ENCODE measurements at places on chromosomes 1 and 21.

DNA sequence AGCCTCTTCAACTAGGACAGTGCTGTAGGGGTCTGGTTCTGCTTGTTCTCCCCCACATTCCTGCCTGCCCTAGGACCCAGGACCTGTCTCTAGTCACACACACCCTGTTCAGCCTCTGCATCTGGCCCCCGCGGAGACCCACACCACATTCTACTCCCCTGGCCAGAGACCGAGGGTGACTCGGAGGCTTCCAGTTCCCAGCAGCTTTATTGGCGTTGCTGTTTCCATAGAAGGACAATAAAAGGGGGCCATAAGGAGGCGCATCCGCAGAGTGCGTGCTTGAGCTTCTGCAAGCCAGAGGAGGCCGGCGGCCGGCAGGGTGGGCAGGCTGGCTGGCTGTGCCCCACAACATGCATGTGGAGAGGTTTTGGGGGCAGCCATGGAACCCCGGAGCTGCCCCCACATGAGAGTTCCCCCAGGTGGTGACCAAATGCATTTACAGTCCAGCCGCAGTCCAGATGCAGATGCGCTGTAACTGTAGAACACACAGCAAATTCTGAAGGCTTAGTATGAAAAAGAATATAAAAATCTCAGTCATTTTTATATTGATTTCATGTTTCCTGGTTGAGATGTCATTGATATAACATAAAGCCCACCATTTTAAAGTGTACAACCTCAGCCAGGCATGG is 52.4 kb downstream of the PDE9A start:
- no peak for DNase-seq

GRCh38 chr1:164702216-164702615 is 143.2 kb downstream of the PBX1 start:
- DNase-seq, result no peak

DNA sequence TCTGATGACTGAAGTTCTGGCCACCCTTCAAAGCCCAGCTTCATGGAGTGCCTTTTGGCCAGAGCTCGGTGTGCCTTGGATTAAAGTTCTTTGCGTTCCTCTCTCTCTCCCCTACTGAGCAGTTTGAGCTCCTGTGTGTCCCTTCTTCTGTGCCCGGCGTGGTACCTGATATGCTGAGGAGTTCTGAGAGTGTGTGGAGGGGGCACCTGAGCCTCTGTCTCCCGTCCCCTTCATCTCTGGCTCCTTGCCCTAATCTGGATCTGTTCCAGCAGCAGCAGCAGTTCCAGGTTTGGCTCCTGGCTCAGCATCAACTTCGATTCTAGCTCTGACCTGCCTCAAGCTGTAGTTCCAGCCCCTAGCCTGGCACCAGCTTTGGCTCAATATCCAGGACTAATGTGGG is 25.1 kb upstream of the MYCL start:
- no peak for DNase-seq

DNA sequence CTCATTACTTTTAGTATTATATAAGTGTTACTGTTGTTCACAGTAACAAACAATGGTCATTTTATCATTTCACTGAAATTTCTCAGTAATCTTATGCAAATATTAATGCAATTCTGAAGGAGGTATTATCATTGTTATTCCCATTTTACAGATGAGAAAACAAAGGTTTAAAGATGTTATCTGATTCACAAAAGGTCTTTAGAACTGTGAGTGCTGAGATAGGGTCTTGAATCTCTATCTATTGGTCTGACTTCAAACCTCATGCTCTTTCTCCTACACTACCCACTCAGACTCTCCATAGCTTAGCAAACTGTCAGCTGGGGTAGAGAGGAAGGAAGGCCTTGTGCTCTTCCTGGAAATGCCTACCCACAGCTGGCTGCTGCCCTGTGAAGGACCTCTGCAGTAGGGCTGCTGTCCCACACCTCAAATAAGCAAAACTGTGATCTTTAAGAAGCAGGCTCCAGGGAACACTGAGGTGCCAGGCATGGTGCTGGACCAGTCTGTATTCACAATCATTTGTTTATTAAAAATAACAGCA is 6.2 kb upstream of the OSCP1 start:
- DNase-seq, result no peak

- DNase-seq, result no peak
Measured at GRCh38 chr1:15762546-15762945, 4.0 kb downstream of the FBLIM1 start.

GRCh38 chr1:205913451-205914154 is 29.7 kb downstream of the SLC26A9 start:
- DNase-seq, result no peak

- no peak for DNase-seq
Measured at GRCh38 chr1:163056831-163057230, 12.3 kb upstream of the RGS4 start.

DNA sequence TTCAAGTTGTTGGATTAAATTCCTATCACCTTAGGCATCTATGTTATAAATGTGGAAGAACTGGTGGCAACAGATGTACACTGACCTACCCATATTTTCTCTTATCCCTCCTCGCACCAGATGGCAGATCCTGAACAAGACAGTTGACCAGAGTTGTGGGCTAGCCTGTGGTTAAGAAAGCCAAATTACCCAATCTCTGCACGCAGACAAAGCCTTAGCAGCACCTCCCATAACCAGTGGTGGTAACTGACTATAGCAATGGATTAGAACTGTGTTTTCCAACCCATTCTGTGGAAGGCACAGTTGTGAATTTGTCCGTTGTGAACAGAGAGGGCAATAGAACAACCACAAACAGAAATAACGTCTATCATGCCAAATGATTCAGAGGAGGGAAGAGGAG is 20.6 kb downstream of the ABCB10 start:
- no peak for DNase-seq

DNA sequence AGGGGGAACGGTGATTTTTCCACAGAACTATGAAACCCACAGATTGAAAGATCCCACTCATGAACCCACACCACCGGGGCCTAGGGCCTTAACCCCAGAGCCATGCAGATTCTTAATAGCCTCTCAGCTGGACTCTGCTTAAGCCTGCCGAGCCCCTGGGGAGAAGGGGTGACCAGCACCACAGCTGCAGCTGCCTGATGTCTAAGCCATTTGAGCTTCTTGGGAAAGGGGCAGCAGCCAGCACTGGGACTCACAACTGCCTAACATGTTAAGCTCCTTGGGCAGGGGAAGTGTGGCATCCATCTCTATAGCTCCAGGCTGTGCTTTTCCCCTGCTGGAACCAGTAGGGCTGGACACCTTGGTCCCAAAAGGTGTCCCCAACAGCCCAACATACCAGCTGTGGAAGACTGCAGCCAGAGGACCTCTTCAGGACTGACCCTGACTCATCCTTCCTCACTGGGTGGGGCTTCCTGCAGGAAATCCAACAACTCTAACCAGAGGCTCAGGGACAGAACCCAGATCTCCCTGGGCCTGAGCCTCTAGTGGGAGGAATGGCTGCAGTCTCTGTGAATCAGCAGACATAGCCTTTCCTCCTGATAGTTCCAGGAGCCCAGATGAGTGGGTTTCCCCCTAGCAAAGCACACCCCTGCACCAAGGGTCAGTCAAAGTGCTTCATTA is 34.6 kb upstream of the FMO3 start:
- DNase-seq, result no peak

- no peak for DNase-seq
Measured at GRCh38 chr1:202569393-202570322, 140.6 kb downstream of the SYT2 start.

DNA sequence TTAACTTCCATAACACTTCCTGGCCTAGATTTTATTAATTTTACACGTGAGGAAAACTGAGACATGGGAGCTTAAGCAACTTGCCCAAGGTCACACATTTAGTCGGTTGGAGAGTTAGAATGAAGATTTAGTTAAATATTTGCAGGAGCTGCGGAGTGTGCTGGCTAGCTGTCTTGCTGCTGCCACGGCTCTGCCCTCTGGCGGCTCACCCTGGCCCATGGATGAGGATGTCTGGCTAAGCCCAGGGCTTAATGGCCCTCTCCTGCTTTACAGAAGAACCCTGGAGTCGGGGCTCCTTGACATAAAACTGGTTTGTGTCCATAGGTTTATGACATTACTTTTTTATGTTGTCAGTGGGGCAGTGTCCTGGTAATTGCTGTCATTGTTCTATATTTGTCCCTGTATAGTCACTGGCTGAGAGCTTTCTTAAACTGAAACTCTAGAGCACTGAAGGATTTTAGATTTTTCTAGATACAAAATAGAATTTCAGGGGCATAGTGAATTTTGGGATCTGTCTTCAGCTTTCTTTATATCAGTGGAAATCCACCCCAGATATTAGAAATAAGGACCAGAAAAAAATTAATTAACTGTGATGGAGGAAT is 88.9 kb upstream of the WLS start:
- no peak for DNase-seq

GRCh38 chr1:169692756-169693460 is 18.5 kb downstream of the SELL start:
- DNase-seq, result no peak

DNA sequence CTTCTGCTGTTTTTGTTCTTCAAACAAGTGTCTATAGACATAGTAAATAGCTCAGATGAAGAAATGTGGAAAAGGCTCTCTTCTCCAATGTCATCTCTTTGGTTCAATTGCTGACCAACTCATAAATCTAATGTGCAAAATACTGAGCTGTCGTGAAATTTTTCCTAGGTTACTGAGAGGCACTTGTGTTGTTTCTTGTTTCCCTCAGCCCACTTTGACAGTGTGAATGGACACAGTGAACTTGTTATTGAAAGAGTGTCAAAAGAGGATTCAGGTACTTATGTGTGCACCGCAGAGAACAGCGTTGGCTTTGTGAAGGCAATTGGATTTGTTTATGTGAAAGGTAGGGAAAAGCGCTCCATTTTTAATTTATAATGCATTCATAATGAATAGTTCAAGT is 245.3 kb downstream of the TPR start:
- DNase-seq, result no peak

- DNase-seq, result no peak
Measured at GRCh38 chr1:1927751-1928150, 8.7 kb upstream of the TMEM52 start.

DNA sequence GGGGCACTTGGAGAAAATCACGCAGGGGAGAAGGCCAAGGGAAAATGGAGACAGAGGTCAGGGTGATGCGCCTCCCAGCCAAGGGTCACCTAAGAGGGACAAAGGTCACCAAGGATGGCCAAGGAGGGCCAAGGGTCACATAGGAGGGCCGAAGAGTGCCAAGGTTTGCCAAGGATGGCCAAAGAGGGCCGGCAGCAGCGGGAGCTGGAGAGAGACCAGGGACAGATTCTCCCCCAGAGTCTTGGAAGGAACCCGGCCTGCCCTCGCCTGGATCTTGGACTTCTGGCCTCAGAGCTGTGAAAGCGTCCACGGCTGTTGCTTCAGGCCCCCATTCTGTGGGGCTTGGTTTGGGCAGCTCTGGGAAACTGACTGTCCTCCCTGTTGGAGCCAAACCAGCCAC is 25.6 kb upstream of the ARHGEF16 start:
- DNase-seq, result no peak

- no peak for DNase-seq
Measured at GRCh38 chr1:13901597-13901996, 201.6 kb downstream of the PRDM2 start.

DNA sequence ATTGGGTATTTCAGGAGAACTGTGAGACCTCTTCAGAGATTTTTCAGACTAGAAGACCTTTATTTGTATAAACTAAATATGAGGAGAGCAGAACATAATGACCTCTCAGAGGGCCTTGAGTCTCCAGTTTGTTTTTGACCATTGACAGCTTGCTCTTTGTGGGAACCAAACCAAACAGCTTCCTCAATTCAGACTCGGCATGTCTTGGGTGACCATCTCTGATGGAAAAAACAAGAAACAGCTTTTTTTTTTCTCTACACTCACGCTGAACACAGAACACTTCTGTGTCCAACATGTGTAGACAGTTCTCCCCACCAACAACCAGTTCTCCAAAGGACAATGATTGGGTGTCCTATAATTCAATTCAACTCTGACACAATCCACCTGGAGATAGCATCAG is 11.5 kb downstream of the ATP1A4 start:
- no peak for DNase-seq

GRCh38 chr1:52683367-52683940 is 14.7 kb downstream of the COA7 start:
- no peak for DNase-seq

DNA sequence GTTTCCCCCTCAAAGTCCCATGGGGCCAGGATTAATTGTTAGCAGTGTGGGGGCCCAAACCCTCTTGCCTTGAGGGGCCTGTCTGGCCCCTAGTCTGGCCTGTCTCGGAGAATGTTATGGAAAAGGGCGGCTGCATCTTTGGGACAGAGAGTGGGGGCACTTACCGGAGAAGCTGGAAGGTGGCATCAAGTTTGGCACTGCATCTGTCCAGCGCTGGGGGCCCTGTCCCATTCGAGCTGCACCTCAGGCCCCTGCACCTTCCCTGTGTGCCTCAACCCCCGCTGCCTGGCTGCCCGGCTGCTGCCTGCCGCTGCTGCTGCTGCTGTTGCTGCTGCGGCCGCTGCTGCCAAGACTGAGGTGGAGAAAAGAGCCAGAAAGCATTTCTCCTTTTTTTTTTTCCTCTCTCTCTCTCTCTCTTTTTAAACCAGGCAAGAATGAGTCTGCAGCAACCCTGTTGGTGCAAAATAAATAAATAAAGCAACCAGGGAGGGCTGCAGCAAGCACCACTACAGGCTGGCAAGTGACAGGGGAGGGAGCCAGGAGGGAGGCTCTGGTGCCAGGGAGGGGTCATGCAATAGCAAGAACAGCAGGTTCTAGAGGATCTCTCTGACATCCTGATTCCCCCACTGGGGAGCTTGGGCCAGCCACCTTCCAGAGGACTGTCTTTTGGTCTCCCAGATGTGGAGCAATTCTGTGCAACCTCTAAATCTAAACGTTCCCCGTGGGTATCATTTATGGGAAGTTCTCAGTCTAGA is at the start of gene LINGO4:
TSS of gene LINGO4 (minus strand) at position 354 of the 755 bp plus-strand sequence. CDS start 2,715 bp downstream, outside the sequence.
- no peak for DNase-seq

- DNase-seq, result no peak
Measured at GRCh38 chr1:44662683-44663030, 11.6 kb downstream of the TMEM53 start.

- DNase-seq, result no peak
Measured at GRCh38 chr21:29810871-29811270, 128.9 kb downstream of the GRIK1 start.

DNA sequence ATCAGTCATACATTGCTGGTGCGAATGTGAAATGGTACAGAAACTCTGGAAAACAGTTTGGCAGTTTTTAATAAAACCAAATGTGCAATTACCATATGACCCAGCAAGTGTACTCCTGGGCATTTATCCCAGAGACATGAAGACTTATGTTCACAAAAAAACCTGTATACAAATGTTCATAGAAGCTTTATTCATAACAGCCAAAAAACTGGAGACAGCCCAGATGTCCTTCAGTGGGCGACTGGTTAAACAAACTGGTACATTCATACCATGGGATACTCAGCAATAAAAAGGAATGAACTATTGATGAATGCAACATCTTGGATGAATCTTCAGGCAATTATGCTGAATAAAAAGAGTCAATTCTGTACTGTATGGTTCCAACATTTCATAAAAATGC is 97.8 kb downstream of the DTL start:
- DNase-seq, result no peak

DNA sequence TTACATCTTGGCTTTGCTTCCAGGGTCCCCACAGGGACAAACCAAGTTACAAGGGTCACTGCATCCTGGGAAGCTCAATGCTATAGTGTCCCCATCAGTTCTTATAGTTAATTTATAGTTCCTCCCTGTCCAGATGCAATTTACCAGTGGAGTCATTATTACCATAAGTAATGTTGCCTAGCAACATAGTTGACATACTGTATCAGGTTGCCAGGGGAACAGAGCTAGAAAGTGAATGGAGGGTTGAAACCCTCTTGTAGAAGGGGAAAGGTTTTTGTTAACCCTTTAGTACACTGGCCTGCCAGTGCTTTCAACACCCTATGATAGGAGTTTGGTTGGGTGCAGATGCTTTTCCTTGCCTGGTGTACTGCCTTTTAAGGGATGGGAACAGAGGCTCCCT is 34.3 kb upstream of the TTC4 start:
- DNase-seq, result no peak

- no peak for DNase-seq
Measured at GRCh38 chr1:235597867-235598553, 51.6 kb downstream of the GNG4 start.
